Activated T-helper 1 cell treated with anti-CD3 and anti-CD28 coated beads, Interleukin-12 subunit alpha, Interleukin-12 subunit beta, Interleukin-2, Interleukin-4 antibody, amounts not matched to agents 30 ng/mL and 10 ng/mL and 1 ng/mL, durations not matched to agents 14 hours and 24 hours and 36 hours (primary cell): ENCODE measurements at places on chromosomes 6 and 20. TPM values are rescaled to one million over a fixed set of nuclear protein-coding genes. Genes with fewer than 3 reads are reported as not detected.

DNA sequence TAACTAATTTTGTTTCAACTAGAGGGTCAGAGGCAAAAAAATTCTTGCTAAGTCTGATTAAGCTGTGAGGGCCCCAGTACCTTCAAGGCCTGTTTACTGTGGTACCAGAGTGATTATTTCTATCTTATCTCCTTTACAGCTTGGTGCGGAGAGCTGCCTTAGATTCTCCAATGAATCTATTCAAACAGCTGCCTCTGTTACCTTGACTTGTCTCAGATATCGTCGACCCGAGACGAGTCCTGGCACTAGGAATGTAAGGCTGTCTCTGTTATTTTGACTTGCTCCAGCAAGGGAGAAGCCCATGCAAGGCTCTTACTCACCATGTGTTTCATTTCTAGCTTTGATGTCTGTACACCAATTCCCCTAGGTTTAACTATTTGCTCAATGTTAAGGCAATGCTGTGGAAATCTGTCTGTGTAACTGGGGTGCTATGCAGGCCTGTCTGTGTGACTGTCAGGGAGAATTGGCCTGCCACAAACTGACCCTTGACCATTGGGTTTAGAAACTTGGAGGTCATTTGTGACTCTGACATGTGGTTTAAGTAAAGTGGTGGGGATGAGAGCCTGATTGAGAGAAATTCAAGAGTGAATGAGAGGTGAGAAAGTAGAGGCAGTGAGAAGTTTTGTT lies 10.4 kb upstream of the FKBPL start:
- no peak for DNase-seq

GTF2H4 gene
- total RNA-seq, result 65.3 and 71.3 TPM in 2 replicates

DNA sequence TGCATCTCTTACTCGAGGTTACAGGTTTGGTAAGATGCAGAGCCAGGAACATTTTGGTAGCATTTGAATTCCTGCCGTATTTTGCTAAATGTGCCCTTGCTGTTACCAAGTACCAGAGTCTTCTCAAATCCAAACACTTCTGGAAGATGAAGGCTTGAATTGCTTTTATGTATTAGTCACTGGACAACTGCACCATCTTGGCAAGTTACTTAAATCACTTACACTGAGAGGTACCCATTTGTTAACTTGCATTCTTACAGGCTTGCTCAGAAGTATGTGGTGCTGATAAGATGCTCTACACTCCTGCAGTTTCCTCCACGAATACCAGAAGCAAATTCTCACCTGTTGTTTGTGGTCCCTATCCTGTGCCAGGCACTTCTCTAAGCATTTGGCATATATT lies 12.7 kb downstream of the IL22RA2 start:
- DNase-seq, result no peak

PKHD1 gene
- not detected in 2 replicates for total RNA-seq

C20orf96 gene
- total RNA-seq, result 4.3 and 4.7 TPM in 2 replicates

DNA sequence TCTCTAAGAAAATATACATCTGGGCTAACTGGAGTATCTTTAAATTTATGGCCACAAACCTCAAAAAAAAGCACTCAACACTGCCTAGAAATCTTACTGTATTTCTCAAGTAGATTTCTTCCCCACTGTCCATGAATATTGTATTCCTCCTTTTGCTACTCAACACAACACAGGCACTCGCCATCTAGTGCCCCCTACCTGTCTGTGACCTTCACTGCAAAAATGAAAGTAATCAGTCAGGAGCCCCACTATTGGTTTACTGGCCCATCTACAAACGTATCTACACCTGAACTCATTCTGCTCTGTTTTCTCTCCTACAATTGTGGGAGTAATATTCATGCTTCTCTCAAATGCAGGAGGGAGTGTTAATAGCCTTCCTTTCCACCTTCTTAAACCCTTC lies 58.3 kb downstream of the LY86 start:
- DNase-seq, result no peak

ZDHHC14 gene
- 14.4 and 17.9 TPM in 2 replicates for total RNA-seq

RALGAPA2 gene
- 18.0 and 19.6 TPM in 2 replicates for total RNA-seq

HTR1B gene
- total RNA-seq, result not detected in 2 replicates

BTNL2 gene
- total RNA-seq, result not detected in 2 replicates

- DNase-seq, result no peak
Measured at GRCh38 chr6:151376440-151376839, 14.9 kb downstream of the ZBTB2 start.

GRCh38 chr6:130749402-130749801 lies 77.8 kb upstream of the SMLR1 start:
- DNase-seq, result no peak

GRCh38 chr6:108312605-108313004 lies 17.8 kb downstream of the AFG1L start:
- no peak for DNase-seq

DNA sequence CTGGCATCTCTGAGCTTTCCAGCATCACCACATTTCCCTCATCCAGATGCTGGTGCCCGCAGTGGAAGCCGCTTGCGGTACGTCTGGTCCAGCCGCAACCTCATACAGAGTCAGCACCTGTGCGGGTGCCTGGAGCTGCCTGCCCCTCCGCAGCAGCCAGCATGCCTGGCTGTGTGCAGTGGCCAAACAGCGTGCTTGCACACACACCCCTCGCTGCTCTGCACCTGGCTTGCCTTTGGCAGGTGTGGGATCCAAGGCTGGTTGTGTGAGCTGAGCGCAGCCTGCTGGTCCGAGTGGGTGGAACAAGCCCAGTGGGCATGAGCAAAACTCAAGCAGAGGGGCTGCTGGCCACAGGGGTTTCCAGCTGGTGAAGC lies 3.1 kb upstream of the HINT3 start:
- DNase-seq, result no peak

DNA sequence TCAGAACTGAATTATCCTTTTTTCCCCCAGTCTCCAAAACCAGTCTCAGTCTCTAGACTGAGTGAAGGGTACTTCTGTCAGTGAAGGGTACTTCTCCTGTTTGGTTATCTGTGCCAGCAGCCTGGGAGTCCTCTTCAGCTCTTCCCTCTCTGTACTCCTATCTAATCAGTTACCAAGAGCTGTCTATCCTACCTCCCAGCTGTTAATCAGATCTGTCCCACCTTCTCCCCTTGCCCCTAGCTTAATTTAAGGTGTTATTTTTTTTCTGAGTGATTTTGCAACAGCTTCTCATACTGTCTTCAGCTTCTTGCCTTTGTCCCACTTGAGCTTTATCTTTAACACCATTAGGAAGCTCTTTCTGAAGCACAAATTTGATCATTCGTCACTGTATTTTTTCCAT lies 491.9 kb upstream of the SOX4 start:
- no peak for DNase-seq

GRCh38 chr20:44153636-44154043 lies 33.3 kb downstream of the JPH2 start:
- no peak for DNase-seq

DNA sequence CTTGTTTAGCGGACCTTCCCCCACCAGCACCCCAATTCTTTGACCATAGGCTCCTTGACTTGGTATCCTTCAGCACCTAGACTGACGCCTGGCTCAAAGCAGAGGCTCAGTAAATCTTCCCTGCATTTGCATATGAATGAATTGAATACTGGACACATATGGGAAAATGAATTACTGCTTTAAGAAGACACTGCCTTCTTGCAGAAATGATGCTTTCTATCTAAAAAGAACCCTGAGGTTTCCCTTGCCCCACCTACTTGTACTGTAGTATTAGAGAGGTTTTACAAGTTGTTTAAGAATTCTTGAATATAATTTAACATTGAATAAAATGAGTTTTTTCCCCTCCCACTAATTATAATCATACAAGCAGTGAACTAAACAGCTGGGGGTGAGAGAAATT lies 190.7 kb downstream of the SAMD5 start:
- no peak for DNase-seq

FRS3 gene
- total RNA-seq, result 5.2 and 5.3 TPM in 2 replicates

GRCh38 chr6:89602166-89602565 lies 36.4 kb downstream of the LYRM2 start:
- no peak for DNase-seq

GRCh38 chr6:148383658-148384368 lies 41.2 kb downstream of the SASH1 start:
- DNase-seq, result no peak
